ENCODE measurements at places on chromosomes 7 and 10.

DNA sequence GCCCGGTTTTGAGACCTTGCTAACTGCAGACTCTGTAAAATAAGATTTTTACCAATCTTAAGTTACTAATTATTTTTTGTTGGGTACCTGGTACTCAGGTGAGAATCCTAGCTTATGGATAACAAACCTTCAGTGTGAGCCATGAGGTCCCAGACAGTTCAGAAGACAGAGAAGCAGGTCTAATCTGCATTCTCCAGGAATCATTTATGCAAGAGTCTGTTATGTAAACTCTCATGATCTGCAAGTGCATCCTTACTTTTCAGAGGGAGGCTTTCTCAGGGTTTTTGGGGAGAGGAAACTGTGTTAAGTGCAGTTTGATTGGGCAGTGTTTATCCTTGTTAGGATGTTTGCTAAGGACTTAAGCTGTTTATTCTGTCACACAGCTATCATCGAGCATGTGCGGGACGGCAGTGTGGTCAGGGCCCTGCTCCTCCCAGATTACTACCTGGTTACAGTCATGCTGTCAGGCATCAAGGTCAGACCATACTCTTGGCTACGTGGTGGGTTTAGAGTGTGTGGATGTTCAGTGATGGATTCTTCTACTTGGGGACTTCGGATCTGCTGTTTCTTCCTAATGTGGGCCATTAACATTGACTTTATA, 50.2 kb downstream of the SND1 start:
- no peak for DNase-seq

DNA sequence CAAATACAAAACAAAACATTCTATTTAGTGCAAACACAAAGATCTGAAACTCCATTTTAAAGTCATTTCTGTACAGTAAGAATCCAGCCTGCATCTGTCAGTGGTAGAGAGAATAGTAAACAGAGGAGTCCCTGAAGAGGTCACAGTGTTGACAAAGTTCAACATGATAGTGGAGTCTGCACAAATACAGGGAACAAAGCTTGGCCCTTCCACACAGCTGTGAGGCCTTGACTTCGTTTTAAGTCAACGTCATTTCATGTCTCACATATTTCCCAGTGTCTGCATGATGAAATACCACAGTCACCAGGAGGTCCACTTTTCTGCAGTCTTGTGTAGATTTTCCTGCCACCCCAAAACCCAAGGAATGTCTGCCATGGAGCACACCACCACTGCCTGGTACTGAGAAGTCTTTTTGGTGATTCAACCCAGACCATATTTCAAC, 33.0 kb downstream of the CYP26A1 start:
- no peak for DNase-seq

DNA sequence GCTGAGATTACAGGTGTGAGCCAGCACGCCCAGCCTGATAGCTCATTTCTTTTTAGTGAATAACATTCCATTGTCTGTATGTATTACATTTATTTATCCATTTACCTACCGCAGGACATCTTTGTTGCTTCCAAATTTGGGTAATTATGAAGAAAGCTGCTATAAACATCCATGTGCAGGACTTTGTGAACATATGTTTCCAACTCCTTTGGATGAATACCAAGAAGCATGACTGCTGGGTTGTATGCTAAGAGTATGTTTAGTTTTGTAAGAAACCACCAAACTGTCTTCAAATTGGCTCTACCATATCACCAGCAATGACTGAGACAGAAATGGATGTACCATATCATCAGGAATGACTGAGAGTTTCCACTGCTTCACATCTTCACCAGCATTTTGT, 200.2 kb upstream of the TMEM196 start:
- DNase-seq = no peak

- DNase-seq = no peak
Observed at GRCh38 chr10:10892290-10892875, 125.3 kb upstream of the CELF2 start.

DNA sequence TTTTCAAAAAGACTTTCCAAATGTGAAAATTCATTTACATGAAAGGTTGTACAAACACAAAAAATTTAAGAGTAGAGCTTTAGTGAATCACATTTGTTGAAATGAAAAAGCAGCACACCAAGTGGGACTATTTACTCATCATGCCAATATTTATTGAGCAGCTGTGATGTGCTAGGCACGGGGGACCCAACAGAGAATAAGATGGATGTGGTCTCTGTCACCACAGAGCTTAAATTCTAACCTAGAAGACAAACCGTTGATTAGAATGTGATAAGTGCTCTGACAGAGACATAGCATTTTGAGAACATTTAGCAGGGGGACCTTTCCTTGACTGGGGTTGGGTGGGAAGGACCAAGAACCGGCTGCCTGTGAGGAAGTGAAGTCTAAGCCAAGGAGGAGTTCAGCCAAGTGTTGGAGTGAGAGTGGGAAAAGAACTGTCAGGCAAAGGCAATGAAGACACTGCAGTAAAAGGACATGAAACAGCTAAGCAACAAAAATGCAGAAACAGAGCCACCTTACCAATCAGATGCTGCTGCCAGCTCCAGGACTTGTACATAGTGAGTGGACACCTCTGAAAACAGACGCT, 19.1 kb downstream of the ADAM12 start:
- no peak for DNase-seq

DNA sequence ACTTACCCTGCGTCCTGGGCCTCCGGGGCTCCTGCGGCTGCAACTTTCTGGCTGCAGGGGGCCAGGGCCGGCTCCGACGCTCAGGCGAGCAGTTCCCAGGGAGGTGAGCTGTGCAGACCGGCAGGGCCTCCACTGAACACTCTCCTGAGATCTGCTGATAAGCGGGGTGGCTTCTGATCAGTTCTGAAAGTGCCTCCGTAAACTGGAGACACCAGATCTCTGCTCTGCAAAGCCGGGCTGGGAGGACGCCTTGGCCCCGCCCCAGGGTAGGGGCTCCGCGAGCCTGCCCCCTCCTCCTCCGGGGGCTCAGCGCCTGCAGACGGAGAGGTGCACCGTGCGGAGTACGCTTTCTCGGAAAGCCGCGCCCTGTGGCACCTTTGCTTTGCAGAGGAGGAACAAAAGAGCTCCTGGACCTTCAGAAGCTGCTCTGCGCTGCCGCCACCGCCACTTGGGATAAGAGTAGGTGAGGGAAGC, 141.3 kb upstream of the VKORC1L1 start:
- no peak for DNase-seq

DNA sequence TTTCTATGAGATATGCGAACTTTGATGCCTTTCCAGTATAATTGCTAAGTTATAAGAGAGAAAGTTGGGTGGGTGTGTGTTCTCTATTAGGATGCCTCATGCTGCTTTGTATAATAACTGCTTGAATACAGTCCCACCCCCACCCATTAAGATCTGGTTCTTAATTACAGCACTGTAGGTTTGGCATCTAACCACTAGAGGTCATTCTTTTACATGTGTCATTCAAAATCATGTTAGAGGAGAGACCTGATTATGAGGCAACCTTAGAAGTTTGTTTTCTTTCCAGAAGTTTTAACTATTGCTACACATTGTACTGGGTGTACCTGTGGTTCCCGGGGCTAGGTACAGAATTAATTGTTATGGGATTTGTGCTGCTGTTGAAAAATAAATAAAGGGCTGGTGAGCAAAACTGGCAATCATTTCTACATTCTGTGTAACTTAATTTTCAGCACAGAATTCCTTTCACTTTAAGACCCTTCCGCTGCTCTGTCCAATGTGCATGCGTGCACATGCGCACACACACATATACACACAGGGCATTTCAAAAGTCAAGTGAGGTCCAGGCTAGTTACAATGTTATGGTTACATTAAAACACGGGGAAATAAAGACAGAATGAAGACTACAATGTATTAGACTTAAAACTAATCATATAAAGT, 1156.3 kb downstream of the SORCS3 start:
- no peak for DNase-seq

GRCh38 chr7:157013602-157014549, 3.4 kb upstream of the MNX1 start:
- DNase-seq = no peak

- peak; percentile 65 for DNase-seq
Observed at GRCh38 chr7:30331338-30331737, 46.9 kb downstream of the ZNRF2 start.

DNA sequence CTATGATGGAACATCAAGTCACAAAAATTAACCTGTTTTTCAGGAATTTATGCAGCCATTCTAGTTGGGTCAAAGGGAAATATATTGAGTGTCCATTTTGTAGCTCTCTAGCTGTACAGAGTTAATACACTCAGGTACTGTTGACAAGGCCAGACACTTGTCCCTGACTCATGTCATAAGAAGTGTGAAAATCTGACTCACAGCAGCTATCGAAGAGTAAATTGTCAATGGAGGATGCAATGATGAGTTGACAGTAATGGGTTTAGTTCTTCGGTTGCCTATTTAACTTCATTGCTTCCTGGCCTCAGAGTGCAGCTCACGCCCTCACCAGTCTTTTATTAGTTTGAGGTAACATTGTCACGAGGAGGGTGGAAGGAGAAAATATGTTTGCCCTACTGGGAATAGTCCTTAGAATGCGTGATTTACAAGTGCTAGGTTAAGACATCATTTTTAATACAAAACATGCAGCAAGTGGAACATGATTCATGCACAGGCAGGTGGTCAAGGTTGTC, 255.1 kb downstream of the XPNPEP1 start:
- no peak for DNase-seq

DNA sequence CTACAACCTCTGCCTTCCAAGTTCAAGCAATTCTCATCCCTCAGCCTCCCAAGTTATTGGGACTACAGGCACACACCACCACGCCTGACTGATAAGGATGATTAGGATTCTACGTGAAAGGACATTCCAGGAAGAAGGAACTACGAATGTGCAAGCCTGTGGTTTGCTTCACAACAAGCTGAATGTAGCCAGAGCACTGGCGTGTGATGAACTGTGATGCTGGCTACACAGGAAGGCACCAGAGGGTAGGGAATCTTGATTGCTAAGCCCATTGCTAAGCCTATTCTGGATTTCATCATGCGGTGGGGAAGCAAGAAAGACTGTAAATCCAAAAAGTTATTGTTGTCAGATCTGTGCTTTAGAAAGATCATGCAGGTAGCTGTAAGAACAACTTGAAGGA, 72.3 kb upstream of the SRRM3 start:
- peak; percentile 2 for DNase-seq

DNA sequence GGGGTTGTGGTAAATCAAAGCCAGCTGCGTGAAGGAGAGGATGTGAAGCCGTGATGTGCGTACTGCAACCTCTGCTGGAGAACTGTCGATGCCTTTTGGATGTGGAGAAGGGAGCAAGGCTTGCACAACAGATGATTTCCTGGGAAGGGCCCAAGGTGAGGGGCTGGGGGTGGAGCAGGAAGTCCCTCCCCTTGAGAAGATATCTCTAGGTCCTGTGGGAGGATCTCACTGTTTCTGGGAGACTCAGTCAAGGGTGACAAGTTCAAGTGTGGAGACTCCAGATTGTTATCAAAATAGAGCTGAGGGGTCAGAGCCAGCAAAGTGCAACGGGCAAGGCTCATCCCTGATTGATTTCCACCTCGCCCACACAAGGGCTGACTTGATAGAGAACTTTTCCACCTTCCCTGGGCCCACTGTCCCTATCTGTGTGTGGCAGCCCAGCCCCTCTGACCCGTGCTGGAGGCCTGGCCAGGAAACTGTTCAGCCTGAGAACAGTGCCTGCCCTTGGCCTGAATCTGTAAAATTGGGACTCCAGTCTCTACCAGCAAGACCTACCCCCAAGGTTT, 55.0 kb downstream of the COL13A1 start:
- no peak for DNase-seq

- DNase-seq = peak; percentile 43
Observed at GRCh38 chr10:97081621-97082235, 104.0 kb downstream of the SLIT1 start.

DNA sequence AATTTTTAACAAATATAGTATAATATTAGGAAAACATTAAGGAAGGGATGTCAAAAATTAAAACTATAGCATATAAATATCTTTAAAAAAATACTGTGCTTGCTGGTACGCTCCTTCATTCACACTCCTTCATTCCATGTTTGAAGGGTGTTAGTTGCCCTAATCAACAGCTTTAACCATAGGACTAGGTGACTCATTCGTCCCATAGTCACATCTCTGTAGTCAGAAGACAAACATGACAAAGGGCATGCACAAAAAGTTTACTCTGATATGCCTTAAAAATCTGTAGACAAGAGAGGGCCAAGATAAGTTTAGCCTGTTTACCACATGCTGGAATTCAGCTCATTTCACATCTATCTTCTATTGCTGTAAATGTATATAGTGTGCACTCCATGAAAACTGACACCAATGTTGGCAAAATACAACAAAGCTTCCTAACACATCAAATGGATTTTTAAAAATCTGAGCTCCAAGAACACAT, 646 bp downstream of the FAM13C start:
- no peak for DNase-seq

DNA sequence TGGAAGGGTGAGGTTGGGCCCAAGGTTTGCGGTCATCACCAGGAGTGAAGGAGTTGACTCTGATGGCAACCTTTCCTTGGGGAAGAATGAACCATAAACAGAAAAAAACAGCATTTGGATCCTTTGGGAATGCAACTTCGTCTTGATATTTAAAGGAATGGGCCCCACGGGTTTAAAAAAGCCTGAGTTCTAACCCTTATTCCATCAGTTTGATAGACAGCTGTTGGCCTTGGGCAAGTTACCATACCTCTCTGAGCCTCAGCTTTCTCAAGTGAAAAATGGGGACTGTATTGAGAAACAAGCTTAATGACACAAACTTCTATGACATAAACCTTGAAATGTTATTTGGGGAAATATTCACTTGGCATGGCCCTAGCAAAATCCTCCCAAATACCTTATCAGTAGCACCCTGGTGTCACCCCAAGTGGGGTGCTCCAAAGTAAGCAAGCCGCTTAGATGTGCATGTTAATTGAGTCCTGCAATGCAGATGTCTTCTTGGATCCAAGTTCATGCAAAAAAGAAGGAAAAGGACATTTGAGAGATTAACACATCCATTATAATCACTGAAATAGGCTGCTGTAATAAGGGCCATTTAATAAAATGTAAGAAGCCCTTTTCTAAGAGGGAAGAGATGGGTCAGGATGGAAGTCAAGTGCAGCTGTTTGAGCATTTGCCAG, 13.8 kb downstream of the MXI1 start:
- no peak for DNase-seq

- peak; percentile 21 for DNase-seq
Observed at GRCh38 chr10:63466144-63466935, 563 bp upstream of the JMJD1C start.

DNA sequence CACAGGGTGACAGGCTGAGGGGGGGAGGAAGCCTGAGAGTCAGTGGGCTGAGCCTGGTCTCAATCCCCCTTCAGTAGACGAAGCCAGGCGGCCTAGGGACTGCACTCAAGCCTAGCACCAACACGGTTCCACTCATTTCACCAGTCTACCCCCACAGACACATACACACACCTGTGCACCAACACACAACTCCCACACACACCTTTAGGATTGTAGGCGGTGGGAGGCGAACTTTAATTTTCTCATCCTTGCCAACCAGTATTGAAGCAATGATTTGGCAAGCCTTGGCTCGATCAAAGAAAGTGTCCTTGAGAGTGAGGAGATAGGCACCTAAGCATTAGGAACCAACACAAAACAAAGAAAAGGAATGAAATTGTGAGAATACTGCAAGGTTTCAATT, 19.7 kb downstream of the POLR3A start:
- no peak for DNase-seq

- peak; percentile 88 for DNase-seq
Observed at GRCh38 chr7:39644170-39644569, 20.8 kb downstream of the RALA start.

GRCh38 chr7:8201846-8202441, 60.0 kb downstream of the ICA1 start:
- DNase-seq = no peak
